ENCODE measurements at places on chromosomes 5 and 9.

DNA sequence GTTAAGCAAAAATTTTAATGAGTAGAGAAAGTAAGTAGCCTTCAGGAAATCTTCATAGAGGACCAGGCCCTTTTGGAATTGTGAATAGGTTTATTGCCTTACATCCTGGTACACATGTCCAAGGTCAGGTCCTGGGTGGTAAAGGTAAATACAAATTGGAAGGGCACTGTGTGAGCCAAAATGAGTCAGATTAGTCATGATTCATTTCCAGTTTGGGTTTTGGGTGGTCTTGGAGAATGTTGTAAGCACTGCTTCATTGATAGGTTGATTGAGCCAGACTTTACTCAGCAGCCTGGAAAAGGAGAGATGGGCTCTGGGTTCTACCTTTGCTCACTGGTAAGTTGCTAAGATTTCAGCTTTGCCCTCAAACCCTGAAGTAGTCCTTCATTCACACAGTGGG lies 82.5 kb upstream of the ZNF169 start:
- DNase-seq, result no peak

GRCh38 chr5:62814991-62815390 lies 236.4 kb downstream of the LRRC70 start:
- no peak for DNase-seq

DNA sequence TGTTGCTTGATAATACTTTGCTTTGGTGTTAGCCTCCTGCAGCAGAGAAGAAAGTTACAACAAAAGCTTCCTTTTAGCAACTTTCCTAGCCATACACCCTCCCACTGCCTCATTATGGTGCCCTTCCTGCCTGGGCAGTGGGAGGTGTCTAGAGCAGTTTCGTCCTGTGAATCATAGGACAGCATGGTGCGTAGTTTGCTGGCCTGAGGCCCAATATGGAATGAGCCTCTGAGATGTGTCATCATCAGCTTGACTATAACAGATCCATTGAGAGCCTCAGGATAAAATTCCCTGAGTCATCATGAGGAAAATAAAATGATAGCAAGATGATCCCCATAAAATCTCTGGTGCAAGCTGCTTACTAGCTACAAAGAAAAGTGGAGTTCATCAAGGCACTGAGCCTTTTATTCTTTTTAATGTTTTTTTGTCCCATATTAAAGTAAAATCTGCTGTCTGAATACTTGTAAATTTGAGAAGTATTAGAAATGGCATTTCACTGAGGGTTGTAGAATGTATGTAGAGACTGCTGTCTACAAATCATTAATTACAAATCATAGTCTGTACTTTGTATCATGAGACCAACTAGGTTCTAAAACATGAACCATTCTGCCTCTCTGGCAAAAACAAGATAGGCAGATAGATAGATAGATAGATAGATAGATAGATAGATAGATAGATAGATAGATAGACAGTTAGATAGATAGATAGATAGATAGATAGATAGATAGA lies 303.0 kb upstream of the PDE4D start:
- no peak for DNase-seq

- no peak for DNase-seq
Observed at GRCh38 chr5:126961702-126962101, 68.7 kb downstream of the MARCHF3 start.

DNA sequence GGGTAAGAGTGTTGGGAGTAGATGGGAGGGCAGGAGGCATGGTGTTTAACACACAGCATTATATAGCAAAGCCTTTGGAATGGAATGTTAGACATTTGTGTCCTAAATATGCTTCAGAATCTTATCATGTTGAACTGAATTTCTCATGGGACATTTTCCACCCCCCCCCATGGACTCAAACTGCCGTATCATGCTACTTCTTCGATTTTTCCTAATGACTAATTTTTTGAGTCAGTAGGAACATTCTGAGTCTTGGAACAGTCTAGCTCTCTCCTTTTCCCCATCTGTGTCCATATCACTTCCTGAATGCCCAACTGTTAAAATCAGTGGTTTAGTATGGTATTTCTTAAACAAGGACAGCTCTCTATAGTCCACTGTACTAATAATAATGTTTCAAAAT lies 380.6 kb downstream of the TLE4 start:
- no peak for DNase-seq

- DNase-seq, result no peak
Observed at GRCh38 chr5:41334221-41334620, 120.9 kb upstream of the C6 start.

DNA sequence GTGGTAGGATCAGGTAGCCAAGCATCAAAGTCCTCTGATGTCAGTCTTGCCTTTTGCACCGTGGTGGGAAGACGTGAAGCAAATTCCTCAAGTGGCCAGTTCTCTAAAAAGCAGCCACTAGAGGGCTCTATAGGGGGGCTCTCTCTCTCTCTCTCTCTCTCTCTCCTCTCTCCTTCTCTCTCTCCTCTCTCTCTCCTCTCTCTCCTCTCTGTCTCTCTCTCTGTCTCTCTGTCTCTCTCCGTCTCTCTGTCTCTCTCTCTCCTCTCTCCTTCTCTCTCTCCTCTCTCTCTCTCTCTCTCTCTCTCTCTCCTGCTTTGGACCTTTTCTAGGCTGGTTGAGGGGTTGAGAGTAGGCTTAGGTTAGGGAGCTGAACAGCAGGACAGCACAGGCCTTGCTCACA lies 13.9 kb upstream of the OSMR start:
- no peak for DNase-seq

- DNase-seq, result peak; percentile 74
Observed at GRCh38 chr5:134577796-134578577, 52.5 kb downstream of the JADE2 start.

GRCh38 chr5:106732624-106733023 lies 938.1 kb downstream of the EFNA5 start:
- DNase-seq, result no peak

DNA sequence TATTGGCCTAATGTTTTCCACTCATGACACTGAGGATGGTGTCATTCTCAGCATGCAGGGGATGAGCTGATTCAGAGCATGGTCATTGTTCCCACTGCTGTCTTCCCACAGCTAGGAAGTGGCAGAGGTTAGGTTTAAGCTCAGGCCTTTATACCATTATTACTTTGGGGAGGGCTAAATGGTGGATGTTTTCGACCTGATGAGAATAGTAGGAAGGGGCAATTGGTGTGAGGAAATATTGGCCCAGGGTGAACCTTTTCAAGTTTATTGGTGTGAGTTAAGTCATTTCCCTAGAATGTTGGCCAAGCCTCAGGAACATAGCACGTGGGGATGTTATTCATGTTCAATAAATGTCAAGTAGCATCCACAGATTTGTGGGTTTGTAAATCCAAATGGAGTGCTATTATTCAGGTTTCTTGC lies 59.6 kb downstream of the ARHGAP26 start:
- no peak for DNase-seq

- no peak for DNase-seq
Observed at GRCh38 chr5:163172540-163173338, 264.7 kb upstream of the CCNG1 start.

- no peak for DNase-seq
Observed at GRCh38 chr9:22645893-22646292, 199.3 kb downstream of the DMRTA1 start.

DNA sequence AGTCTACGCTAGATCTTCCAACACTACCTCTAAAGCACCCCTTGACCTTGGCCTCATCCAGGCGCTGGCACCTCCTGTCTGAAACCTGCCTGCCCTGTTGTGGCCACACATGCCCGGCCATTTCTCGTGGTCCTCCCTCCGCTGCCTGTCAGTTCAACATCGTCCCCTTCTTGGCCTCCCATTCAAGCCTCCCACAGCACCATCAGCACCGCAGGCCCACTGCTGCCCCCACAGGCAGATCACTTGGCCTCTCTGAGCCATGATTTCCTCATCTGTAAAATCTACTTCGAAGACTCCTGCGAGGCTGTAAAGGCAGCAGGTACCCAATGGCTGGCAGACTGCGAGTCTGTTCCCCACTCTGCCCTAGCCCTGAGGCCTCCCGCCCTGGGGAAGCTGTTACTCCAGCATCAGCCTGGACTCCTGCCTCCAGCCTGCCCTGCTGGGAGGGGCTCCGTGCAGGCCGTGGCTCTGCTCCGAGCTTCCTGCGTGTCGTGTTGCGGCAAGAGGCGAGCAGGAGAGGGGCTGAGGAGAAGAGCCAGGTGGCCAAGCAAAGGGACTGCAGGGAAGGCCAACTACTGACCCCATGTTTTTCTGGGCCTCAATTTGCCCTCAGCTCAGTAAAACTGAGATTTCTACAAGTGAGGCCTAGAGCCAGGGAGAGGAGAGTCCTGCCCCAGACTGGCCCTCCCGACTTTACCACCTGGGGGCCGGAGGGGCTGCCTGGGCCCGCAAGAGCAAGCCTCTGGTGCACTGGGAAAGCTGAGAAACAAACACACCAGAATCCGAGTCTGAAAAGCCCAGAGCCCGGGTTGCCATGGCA lies 70.5 kb upstream of the LRRTM2 start:
- no peak for DNase-seq

GRCh38 chr9:70318002-70318401 lies 59.2 kb downstream of the SMC5 start:
- no peak for DNase-seq

DNA sequence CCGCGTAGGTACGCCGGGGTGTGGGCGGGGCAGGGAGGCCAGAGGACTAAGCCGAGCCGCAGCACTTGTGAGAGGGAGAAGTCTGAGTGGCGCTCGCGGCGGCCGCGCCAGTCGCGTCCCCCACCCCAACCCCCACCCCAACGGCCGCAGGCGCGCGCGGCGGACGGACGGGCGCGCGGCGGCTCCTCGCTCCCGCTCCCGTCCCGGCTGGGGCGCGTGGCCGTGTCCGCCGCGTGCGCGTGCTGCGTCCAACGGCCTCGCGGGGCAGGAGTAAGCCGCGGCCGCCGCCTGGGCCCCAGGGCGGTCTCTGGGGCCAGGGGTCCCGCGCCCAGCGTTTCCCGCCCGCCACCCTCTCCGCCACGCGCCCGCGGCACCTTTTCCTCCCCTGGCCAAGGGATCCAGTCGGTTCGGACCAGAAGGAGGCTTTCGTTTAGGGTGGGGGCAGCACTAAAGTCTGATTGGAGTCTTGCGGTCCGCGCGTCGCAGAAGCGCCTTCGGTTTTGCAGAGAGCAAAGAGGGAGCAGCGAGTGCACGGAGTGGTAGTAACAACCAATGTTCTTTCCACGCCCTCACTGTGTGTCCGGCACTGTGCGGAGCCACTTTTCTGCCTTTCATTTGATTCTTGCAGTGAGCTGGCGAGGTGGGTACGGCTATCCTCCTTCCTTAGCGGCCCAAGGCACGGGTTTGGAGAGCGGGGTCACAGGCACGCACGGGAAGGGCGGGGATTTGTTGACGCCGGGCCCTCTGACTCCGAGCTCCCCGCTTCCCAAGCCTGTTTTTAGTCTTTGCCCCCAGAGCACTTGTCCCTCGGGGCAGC lies 483 bp downstream of the G3BP1 start:
- no peak for DNase-seq

DNA sequence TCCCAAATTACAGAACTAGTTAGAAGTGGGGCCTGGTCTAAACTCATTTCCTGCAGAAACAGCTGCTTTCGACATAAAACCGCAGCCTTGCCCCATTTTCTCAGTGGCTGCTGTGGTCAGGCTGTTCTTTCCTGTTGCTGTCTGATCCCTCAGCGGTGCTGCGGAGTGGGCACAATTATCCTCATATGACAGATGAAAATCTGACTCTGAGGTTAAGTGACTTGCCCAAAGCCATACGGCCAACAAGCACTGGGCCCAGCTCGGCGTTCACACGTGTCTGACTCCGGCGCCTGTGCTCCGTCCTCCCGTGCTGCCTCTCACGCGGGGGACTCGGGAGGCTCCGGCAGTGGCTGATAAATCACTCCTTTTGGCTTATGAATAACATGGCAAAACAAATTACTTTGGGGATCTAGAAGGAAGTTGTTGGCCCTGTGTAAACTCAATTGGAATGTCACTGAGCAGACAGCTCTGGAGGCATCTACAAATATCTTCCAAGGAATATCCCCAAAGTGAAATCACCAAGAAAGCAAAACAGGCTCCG lies 142.6 kb upstream of the LMX1B start:
- DNase-seq, result peak; percentile 44

- peak; percentile 12 for DNase-seq
Observed at GRCh38 chr9:132670457-132671391, at the start of gene GTF3C4. Gene GTF3C4, plus strand, starts transcription at chr9:132670464. Its CDS starts 135 bp downstream, at chr9:132670599.

DNA sequence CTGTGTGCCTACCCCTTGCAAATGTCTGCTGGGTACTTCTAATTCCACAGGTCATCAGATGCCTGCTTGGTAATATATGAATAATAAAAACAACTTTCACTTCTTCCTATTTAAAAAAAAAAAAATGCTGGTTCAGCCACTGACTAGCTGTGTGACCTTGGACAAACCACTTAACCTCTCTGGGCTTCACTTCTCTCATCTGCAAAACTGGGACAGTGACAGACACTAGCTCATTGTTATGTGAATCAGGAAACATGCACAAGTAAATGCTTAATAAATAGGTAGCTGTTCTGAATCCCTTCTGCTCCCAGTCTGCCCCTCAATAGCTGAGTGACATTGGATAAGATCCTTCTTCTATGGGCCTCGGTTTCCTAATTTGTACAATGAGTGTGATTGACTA lies 62.6 kb upstream of the HAND1 start:
- DNase-seq, result no peak

DNA sequence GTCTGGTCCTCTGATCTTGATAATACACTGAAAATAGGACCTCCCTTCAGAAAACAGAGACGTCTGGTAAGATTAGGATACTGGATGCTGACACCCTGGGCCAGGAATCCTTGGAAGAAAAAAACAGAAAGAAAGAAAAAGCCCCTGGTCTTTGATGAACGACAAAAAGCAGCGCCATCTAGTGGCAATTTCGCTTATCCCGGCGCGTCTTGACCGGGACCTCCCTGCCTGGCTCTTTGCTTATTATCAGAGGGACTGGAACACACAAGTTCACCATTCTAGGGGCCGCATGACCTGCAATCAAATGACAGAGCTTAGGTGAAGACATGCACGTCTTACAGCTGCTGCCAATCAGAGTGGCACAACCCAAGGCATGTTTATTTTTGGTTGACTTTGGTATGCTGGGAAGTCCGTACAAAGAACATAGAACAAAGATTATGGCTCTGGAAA lies 114.9 kb upstream of the NFIB start:
- DNase-seq, result no peak

DNA sequence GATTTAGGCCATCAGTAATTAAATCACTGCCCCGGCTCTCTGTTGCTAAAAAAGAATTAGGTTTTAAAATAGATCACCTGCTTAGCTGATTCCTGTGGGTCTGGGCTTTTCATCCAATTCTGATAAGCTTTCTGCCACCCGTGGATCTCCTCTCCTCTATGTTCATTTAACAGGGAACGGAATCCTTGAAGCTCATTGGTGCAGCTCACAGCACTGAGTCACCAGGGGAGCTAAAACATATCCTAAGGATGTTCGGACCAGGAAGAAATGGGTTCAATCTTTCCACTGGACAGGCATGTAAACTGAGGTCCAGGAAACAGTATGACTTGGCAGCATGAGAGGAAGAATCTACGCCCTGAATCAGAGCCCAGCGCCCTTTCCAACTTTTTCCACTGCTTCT lies 267.1 kb upstream of the GRIA1 start:
- no peak for DNase-seq

Data from stimulated activated CD4-positive, alpha-beta T cell treated with anti-CD3 and anti-CD28 coated beads, Interleukin-1b, Interleukin-23, amount 100 ng/mL, for 1 hour (primary cell).